ENCODE measurements at places on chromosomes 12 and 14.

DNA sequence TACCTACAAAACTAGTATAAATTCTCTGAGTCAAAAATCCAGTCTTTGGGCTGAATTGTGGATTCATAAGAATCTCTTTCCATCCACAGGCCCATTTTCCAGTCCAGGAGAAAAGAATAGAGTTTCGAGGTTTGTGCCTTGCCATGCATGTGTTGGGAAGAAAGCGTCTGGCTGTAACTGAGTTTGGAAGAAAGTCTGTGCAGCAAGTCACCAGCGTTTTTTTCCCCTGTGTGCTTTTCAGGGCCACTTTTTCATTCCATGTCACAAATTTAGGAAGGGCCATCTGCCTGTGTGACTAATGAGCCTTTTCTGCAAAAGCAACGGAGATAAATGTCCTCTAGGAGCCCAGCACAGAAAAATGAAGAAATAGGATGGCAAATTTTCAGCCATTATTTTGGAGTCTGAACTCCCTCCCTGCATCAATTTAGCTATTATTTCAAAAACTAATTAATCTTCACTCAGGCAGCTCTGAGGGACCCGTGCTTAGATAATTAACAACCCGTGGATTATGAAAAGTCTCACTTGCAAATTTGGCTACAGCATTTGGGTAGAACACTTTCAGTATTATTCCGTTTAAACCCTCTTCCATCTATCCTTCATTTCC lies 261.5 kb downstream of the SUDS3 start:
- no peak for DNase-seq

DNA sequence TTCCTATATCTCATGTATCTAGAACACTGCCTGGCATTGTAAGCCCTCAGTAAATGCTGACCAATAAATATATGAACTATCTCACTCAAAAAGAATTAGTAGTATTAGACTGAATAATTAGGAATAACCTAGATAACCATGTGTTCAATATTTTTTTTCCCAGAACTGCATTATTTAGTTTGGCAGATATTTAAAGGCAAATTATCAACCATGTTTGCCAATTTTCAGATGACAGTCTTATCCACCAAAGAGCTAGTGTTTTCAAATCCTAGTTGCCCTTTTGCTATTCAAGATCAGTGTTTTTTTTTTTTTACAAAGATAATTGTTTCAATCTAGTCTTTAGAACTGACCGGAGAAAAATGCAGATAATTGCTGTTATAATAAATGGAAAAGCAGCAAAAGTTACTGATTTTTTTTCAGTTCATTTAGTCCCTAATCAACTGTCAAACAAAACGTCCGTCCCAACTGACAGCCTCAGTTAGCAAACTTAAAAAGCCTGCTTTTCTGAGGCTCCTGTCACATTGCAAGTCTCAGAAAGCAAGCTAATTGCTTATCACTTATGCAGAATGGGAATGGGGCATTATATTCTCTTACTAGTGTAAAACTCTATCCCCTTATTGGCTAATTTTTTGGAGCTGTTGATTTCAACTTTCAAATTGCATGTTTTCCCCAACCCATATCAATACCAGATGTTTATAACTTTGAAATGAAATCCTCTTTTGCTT lies 203.2 kb downstream of the PAWR start:
- no peak for DNase-seq

DNA sequence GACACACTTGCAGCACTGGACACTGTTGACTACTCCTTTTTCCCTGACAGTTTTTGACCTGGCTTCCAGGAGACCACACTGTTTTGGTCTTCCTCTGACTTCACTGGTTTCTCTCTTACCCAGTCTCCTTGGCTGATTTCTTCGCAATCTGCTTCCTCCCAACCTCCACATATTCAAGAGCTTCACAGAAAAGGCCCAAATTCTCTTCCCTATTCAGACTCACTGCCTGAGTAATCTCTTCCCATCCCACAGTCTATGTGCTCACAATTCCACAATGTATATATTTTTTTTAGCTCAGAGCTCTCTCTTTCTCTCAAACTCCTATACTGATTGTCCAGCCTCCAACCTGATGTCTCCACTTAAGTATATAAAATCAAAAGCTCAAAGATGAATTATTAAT lies 115.4 kb downstream of the SINHCAF start:
- DNase-seq, result peak; percentile 20

GRCh38 chr14:35504260-35504659 lies 29.7 kb upstream of the INSM2 start:
- no peak for DNase-seq
